Stimulated activated CD8-positive, alpha-beta memory T cell treated with anti-CD3 and anti-CD28 coated beads, Interleukin-7, amount 100 ng/mL, for 1 hour (primary cell): ENCODE measurements at places on chromosomes 16 and 17.

- DNase-seq, result no peak
Observed at GRCh38 chr17:36921095-36921851, 16.0 kb upstream of the LHX1 start.

- DNase-seq, result no peak
Observed at GRCh38 chr16:74742051-74742481, 32.6 kb downstream of the FA2H start.

DNA sequence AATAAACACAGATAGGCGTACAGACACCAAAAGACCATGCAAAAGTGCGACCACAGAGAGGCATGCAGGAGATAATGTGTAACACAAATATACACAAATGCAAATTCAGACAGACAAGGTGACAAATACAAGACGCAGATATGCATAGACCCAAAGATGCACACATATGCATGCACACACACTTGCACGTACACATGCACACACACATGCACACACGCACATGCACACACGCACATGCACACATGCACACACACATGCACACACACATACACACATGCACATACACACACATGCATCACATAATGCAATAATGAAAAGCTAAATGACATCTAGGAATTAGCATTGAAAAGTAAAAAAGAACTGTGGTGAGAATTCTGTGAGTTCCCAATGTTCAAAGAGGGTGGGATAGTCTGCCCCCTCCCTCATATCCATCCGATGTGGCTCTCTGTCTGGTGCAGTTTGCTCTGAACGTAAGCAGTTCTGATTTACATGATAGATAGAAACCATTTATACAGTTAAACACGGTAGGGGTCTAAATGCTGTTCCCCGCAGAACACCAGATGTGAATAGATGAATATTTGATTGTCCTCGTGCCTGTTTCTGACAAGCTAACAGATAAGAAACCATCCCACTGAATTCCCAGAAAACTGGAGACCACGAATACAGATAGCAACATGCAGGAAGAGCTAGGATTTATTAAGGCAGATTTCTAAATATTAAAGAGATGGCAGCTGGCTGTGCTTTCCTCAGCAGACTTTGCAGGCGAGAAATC is 186.1 kb downstream of the TMEM114 start:
- DNase-seq, result no peak

DNA sequence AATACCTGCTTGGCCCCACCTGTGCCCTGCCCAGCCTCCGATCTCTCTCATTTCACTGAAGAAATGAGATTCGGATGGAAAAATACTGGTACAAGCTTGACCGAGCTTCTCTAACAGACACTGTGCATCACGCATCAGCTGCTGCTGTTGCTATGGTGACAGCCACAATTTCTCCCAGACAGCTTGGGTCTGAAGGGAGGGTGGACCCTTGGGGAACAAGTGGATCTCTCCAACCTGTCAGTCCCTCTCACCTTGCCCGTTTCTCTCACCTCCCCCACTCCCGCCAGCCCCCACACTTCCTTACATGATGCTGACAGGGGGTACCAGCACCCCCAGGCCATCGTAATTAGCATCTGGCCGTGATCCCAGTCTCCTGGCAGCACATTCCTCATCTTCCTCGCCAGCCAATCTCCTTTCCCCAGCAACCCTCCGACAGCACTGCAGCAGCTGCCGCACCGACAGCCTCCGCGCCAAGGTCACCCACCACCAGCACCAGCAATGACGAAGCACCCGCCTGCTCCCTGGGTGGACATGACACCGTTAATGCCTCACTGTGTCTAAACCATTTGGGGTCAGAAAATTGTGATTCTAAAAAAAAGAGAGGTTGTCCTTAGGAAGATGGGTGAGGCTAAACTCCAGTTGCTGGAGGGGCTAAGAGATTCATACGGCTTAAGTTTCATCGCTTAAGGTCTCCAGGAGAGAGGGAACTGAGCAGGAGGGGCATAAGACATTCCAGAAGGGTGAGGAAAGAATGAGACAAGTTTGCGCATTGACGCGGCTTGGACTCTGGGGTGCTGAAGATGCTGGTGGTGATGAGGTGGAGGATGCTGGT is 58.6 kb upstream of the TNRC6A start:
- no peak for DNase-seq

DNA sequence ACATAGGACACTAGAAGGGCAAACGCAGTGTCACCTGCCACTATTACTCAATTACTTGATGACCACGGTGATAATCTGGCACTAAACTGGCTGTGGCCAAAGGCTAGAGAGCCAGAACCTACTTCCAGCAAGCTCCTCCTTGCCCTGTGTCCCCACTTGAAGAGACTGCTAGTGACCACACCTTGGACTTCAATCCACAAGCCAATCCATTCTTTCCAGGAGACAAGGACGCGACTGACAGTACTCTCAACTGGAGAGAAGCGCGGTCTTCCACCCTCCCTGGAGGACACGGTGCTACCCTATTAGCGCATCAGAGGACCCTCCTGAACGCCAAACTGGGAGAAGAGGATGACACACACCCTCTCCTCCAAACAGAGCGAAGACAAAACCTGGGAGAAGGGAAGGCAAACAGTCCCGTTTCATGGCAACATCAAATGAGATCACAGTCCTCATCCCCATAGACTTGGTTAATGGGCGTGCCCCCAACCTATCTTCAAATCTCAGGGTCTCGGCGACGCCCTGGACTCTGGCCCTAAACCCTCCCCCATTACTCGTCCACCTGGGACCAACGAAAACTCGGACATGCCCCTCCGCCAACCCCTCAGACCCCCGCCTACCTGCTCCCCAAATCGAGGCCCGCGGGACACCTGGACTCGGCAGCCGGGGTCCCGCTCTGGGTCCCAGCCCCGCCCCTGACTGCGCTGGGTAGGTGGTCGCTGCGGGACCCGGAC is 508 bp downstream of the FLCN start:
- DNase-seq, result no peak

DNA sequence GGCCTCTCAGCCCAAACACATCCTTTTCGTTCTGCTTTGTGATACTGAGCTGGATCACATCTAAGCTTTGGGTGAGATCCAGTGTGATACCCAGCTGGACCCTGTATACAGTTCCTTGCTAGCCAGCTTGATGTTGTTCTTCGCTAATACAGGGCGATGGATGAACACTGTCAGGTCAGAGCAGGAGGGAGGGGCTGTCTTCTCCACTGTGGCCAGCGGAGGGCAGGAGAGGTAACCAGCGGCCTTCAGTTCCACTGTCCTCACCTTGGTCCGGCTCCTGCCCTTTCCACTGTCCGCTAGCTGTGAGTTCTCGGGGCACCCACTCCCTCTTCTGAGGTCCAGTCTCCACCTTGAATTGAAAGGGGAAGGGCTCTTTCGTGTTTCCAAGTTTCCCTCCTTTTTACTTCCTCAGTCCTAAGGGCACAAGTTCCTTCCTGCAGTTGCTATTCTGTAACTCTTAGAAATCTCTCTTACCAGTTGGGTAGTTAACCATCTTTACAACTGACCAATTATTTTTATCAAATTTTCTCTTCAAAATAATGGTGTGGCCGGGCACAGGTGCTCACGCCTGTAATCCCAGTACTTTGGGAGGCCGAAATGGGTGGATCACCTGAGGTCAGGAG is 3.0 kb upstream of the ZNF213 start:
- no peak for DNase-seq

DNA sequence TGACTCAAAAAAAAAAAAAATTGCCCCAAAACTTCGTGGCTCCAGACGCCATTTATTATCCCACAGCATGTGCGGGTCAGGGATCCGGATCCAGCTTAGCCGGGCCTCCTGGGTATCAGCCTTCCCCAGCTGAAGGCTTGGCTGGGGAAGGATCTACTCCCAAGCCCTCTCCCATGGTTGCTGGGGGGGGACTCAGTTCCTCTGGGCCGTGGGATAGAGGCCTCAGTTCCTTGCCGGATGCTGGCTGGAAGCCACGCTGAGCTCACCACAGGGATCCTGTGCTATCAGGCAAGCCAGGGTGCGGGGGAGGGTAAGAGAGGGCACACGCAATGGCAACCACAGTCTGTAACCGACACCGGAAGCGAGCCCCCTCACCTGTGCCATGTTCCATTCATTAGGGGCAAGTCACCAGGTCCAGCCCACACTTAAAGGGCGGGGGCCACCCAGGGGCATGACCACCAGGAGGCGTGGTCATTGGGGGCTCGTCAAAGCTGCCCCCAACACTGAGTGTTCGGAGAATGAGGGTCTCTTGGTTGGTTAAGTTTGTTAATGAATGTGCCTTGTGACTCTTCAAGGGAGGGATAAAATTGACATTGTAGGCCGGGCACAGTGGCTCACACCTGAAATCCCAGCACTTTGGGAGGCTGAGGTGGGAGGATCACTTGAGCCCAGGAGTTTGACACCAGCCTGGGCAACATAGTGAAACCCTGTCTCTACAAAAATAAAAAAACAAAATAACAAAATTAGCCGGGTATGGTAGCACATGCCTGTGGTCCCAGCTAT is 210.0 kb upstream of the GSE1 start:
- DNase-seq, result no peak

DNA sequence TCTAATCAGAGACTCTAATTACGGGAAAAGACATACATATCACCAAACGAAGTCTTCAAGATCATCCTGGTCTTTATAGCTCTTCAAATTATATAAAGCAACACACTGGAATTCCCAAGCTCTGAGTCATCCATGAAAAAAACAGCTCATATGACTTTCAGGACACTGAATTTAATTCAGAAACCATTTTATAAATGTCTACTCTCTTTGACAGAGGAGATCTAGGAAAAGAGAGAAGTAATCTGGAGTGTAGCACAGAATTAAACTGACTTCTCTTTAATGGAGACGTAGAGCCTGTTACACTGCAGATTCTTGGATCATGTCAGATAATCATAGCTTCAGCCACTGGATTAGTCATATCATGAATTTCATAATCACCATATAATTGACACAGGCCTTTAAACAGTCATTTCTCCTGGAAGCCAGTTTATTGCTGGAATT is 86.8 kb upstream of the WSB1 start:
- DNase-seq, result no peak

- DNase-seq, result no peak
Observed at GRCh38 chr17:9175700-9176467, 154.6 kb downstream of the NTN1 start.

- peak; percentile 6 for DNase-seq
Observed at GRCh38 chr17:28871056-28871579, 16.3 kb downstream of the ERAL1 start.

GRCh38 chr17:63082952-63083351 is 116.9 kb downstream of the TANC2 start:
- DNase-seq, result no peak

GRCh38 chr17:61595418-61596186 is 4.6 kb upstream of the NACA2 start:
- DNase-seq, result no peak

- no peak for DNase-seq
Observed at GRCh38 chr17:68351395-68351794, 60.1 kb downstream of the ARSG start.

- DNase-seq, result no peak
Observed at GRCh38 chr17:47949946-47950345, 7.7 kb downstream of the PRR15L start.

DNA sequence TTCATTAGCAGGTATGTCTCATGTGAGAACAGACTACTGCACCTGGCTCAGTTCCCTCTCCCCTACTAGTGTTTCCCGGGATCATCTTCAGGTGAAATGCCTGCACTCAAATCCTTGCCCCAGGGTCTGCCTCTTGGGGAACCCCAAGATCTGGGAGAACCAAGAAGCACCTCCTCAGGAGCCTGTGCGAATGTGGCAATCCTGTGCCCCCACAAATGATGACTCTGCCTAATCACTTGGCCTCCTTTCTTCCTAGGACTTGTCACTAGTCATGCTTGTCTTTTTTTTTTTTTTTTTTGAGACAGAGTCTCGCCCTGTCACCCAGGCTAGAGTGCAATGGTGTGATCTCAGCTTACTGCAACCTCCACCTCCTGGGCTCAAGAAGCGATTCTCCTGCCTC is 21.7 kb downstream of the ADAD2 start:
- DNase-seq, result no peak

DNA sequence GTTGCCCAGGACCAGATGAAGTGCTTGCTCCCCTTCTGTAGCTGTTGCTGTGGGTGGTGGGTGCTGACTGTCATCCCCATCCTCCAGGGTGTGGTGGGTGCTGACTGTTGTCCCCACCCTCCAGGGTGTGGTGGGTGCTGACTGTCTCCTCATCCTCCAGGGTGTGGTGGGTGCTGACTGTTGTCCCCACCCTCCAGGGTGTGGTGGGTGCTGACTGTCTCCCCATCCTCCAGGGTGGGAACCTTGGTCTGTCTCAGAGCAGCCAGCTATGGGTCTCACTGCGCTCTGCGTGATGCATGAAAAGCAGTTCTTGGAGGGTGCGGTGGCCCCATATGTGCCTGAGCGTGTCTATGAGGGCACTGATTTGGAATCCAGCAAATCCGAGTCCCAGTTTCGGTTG is 163.8 kb downstream of the RPTOR start:
- DNase-seq, result no peak

GRCh38 chr17:47713980-47714700 is 18.9 kb upstream of the TBX21 start:
- no peak for DNase-seq

DNA sequence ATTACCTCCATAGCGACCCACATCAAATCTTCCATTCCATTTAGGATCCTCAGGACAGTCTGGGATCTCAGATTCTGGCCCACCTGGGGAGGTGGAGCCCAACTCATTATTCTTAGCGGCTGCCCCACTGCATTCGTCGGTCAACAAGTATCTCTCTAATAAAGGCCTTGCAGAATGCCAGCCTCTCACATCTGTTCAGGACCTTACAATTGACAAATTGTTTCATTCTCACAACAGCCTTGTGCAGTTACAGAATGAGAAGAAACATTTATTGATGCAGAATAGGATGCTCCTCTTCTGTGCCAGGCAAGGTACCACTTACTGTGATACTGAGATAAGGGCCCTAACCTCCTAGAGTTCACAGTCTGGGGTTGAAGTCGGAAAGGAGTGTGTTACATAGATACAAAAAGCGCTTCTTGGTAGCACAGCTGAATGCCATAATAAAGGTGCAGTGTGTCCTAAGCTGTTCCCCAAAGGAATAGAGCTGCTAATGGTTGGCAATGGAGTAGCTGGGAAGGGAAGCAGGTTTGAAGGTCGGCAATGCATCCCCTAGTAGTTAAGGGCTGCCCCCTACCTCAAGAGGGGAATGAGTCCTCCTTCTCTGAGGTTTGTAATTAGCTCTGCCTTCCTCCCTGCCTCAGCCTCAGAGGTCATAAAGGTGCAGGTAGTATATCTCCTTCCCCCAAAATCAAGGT is 2.3 kb upstream of the MPP2 start:
- DNase-seq, result no peak

- DNase-seq, result no peak
Observed at GRCh38 chr17:40345161-40345993, 19.2 kb downstream of the GJD3 start.

GRCh38 chr17:45780921-45781320 is 3.2 kb upstream of the CRHR1 start:
- no peak for DNase-seq

GRCh38 chr17:79966681-79967080 is 69.0 kb downstream of the TBC1D16 start:
- no peak for DNase-seq

DNA sequence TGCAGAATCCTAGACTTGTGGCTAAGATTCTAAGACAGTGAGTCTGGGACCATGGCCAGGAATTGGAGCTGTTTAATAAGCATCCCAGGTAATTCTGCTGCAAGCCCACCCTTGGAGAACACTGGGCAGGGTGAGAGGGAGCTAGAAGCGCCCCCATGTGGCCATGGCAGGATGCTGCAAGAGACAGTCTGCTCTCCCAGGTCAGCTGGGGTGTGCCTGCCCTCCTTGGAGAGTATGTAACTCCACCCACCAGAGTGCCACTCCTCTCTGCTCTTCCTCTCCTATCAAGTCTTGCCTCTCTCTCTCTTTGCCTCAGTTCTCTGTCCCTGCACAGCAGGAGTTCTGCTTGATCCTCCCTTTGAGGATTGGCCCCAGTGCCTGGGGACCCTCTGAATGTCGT is 14.9 kb downstream of the RCVRN start:
- DNase-seq, result no peak
